Activated CD4-positive, CD25-positive, alpha-beta regulatory T cell treated with anti-CD3 and anti-CD28 coated beads, Interleukin-2, amount 50 U/mL, for 72 hours (primary cell): ENCODE measurements at places on chromosomes 3 and 15.
A peak's percentile ranks its signal among the peaks of the same experiment; 100 is the strongest.

DNA sequence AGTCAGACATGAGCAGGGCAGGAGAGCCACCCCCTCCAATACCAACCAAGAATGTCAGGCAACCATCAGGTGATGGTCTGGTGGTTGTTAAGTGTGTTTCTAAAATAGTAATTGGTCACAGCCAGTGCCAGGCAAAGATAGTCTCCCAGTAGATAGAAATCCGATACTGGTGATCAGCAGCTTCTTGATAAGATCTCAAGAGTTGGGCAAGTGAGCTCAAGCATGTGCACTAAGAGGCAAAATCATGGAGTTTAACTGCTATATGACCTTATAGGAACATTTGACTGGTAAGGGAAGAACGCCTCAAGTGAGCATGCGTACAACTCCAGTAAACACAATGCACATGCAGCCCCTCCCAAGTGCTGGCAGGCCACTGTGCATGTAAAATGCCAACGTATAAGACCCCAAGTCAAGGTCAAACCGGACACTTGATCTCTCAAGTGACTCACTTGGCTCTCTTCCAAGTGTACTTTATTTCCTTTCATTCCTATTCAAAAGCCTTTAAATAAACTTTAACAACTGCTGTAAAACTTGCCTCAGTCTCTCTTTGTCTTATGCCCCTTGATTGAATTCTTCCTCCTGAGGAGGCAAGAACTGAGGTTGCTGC lies 36.0 kb upstream of the CBLB start:
- no peak for DNase-seq

GRCh38 chr3:18898911-18899310 lies 249.4 kb upstream of the KCNH8 start:
- DNase-seq, result no peak

DNA sequence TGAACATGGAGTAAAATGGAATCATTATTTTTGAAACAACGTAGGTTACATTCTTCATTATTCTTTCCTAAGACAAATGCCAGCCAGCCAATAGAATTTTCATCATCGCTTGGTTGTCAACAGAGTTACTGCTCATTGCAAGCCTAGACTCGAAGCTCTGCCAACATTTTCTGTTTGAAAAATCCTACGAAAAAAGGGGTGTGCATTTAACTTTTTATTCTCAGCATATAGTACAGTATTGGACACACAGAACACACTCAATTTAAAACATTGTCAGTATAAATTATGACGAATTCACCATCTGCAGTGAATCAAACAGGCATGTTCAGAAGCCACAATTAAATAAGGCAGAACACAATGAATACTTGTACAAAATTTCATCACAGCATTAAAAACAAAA lies 232.1 kb downstream of the NR1D2 start:
- DNase-seq, result no peak

- no peak for DNase-seq
Measured at GRCh38 chr3:137764001-137764433, at the start of gene SOX14. Gene SOX14 (plus strand): TSS chr3:137764315. CDS start chr3:137764785, 470 bp downstream.

- DNase-seq, result no peak
Measured at GRCh38 chr15:100005013-100005412, 271.8 kb upstream of the LYSMD4 start.

DNA sequence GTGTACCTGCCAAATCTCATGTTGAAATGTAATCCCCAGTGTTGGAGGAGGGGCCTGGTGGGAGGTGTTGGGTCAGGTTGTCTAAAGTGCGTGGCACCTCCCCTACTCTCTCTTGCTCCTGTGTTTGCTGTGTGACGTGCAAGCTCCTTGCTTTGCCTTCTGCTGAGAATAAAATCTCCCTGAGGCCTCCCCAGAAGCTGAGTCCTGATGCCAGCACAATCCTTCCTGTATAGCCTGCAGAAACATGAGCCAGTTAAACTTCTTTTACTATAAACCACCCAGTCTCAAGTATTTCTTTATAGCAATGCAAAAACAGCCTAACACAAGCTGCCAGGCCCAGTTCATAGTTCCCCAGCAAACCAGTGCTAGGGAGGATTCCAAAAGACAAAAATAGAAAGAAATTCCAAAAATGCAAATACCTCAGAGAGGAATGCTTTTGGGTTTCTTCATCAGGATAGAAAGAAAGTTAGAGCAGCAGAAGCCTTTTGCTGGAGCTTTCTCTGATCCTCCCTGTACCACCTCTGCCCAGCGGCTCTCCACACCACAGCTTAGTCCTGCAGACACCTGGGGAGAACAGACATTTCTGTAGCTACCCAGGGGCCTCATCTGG lies 25.9 kb upstream of the CDV3 start:
- DNase-seq, result no peak

DNA sequence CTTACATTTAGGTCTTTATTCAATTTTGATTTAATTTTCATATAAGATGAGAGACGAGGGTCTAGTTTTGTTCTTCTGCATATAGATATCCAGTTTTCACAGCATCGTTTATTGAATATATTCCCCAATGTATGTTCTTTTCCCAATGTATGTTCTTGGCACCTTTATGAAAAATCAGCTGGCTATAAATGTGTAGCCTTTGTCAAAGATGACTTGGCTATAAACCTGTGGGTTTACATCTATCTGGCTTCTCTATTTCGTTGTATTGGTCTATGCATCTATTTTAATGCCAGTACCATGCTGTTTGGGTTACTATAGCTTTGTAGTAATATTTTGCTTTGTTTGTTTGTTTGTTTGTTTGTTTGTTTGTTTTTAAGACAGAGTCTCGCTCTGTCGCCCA lies 11.7 kb upstream of the IREB2 start:
- DNase-seq, result no peak

GRCh38 chr3:18246336-18247060 lies 178.6 kb downstream of the SATB1 start:
- DNase-seq, result no peak

DNA sequence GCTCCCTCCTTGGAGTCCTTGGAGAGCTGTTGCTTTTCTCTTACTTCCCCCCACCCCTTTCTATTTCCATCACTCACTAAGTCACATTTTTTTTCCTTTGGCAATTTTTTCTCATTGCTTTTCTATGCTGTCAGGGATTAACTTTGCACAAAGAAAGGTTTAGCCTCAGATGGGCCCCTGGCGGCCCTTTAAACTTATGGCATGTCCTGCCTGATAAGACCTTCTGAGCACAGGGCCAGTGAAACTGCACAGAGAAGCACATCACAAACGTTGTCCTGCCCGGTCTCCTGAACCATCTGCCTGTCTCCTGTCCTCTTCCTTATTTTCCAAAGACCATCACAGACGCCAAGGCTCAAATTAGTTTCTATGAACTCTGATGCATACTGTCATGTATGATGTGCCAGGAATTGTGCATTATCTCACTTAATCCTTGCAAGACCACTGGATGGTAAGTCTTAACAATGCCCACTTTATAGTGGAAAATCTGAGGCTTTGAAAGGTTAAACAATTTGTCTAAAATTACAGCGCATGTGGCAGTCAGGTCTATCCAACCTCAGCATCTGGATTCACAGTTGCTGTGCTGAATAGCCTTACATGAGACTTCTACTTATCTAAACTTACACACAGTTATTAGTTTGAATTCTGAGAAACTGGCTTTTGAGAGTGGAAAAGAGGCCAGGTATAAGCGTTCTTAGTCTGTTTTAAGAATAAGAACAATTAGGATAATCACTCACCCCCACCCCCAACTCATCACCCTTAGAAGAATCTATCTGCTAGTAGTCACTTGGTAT lies 648.1 kb downstream of the NTRK3 start:
- DNase-seq, result no peak

- DNase-seq, result no peak
Measured at GRCh38 chr3:187291512-187292132, at the start of gene MASP1. Gene MASP1 (minus strand): TSS chr3:187291737. CDS start chr3:187291632, 105 bp downstream.

DNA sequence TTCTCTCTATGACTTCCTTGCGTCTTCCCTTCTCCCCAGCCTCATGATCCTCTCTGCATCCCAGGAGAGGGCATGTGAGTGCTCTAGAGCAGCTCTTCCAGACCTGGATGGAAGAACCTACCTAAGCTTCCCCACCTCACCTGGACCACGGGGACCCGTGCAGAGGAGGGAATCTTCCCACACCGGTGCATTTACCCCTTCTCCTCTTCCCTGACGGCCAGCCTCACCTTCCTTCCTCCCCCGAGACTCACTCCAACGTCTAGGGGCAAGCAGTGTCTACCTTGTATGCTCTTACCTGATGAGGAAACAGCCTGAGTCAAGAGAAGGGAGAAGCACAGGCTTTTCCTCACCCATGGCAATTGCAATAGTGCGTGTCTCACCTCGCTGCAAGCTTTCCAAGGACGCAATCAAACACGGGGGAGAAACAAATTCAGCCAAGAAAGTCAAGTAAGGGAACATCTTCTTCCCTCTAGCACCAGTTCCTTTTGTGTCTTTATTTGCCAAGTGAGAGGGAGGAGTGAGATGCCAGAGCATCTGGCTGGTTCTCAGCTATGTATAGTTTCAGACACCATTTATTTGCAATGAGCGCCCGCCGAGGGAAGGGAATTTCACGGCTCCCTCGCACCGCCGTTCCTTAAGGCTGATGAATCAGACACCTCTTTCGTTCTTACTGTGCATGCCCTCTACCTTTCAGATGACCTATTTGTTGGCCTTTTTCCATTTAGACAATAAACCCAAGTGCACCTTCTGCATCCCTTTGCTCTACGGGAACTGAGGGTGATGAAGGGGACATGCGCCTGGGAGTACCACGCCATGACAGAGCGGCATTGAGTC lies 1.8 kb upstream of the CCR9 start:
- peak; percentile 37 for DNase-seq

DNA sequence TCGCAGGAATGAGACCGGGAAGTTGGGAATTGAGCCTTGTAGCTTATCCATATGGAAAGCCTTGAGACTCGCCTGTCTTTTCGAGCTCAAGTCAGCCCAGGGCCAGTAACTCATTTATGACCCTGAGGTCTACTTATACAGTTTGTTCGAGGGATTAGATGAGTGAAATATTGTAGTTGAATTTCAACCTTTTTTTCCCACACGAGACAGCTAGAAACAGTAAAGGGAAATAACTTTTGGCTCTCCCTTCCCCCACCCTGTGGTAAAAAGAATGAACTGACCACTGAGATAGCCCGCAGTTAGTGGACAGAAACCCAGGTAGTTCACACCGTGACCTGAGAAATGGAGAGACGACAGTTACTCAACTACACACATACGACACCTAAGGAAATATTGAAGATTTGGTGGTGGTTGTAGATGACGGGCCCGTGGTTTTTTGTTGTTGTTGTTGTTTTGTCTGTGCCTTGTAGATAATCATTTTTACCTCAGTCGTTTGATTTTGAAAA lies 841 bp downstream of the EIF3J start:
- no peak for DNase-seq

- DNase-seq, result no peak
Measured at GRCh38 chr3:126932188-126932931, 50.6 kb upstream of the PLXNA1 start.

DNA sequence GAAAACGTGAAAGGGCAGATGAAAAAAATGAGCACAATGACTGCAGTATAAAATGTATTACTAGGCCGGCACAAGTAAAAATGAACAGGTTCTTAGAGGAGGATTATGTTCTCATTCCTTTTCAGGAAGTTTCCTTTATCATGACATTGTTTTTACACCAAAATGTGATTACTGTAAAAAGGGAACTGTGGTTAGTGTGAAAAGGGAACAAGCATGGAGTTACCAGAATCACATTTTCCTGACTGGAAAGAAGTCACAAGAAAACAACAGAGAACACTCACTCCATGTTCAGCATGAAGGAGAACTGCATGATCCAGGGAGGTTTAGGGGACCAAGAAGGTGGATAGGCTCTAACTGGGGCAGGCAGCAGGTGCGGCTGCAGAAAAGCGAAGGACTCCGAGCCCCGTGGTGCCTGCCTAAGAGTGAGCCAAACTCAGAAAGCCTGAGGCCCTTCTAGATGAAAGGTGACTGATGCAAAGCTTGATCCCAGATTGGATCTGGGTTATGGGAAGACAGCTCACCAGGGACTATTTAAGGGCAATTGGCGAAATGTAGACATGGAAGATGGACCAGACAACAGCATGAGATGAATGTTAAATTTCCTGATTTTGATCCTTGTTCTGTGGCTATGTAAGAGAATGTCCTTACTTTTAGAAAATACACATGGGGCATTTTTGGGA lies 77.3 kb downstream of the CCR1 start:
- DNase-seq, result no peak

- no peak for DNase-seq
Measured at GRCh38 chr3:138476526-138476925, 42.1 kb downstream of the ESYT3 start.

- DNase-seq, result no peak
Measured at GRCh38 chr3:59064276-59064675, 14.5 kb upstream of the CFAP20DC start.

GRCh38 chr15:51641490-51642130 lies 19.0 kb upstream of the DMXL2 start:
- no peak for DNase-seq

- DNase-seq, result no peak
Measured at GRCh38 chr15:58459045-58459444, 27.3 kb downstream of the LIPC start.

DNA sequence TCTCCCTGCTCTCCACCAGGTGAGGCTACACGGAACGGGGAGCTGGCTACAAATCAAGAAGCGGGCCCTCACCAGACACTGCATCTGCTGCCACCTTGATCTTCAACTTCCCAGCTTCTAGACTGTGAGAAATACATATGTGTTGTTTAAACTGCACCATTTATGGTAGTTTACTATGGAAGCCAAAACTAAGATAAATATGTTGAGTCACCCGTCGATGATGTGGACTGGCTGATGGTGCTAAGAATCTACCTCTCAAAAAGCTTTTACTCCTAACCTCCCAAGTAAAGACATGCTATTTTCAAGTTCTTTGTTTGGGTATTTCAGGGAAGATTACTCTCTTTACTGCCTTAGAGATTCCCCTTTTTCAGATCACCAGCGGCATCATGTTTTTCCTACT lies 110.9 kb downstream of the VGLL3 start:
- no peak for DNase-seq

- DNase-seq, result no peak
Measured at GRCh38 chr3:45106874-45107273, 39.3 kb downstream of the CDCP1 start.

GRCh38 chr15:35958021-35958420 lies 412.1 kb upstream of the DPH6 start:
- DNase-seq, result no peak

- DNase-seq, result no peak
Measured at GRCh38 chr15:90315278-90315982, 36.7 kb upstream of the ZNF774 start.

DNA sequence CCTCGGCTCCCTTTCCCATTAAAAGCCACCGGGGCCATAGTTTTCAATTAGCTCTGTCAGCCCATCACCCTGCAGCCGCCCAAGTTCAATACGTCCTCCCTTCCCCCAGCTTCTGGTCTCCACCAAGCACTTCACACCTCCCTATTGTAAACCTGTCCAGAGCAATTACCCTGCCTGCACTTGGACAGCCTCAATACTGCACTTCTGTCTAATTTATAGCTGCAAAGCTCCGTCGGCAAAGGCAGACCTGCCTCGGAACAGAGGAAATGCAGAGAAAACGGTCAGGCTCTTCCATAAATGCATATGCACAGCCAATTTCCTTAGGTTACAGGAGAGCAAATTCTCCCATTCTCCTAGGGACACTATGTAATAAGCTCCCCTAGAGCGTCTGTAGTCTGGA lies 21.9 kb downstream of the LRIG1 start:
- DNase-seq, result no peak
